NB4 (cell line): ENCODE measurements at places on chromosomes 3 and 15.

DNA sequence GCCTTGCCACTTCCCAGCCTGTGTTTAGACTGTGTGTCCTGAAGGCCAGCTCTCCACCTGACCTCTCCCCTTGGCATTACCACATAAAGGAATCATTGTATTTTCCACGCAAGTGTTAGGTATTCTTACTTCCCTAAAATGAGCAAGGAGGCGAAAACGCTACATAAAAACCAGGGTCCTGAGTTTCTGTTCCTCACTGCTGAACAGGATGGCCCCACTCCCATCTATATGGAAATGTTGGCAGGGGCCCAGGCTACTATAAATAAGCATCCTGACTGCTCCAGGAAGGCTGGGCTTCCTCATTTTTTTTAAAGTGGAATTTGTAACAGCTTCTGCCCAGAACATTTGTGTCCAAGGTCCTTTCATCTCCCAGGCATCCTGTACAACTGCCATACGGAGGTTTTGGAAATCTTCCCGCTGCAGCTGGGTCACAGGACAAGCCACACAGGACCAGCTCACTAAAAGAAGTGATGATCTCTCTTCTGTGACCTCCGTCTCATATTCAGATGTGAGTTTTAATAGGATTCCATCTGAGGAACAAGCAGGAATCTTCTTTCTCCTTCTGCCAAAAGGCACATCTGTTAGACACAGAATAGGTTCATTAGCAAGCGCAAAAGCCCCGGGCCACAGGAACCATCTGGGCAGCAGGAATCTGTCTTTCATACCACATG is 56.4 kb upstream of the LIMD1 start:
- peak; percentile 11 for DNase-seq

DNA sequence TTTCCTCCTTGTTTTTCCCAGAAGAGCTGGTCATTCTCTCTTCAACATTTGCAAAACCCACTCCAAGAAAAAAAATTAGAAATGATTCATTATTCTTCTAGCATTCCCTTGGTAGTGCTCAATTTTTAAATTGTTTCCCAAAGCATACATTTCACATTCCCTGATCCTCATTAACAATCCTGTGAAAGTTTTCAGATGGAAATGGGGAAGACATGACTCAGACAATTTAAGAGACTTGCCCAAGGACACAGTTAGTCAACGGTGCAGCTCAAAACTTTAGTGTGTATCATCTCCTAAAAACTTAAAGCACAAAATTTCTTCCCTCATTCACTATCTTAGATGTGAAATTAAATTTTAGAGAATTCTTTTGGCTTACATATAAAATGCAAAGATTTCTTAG is 17.1 kb upstream of the ABI3BP start:
- DNase-seq: no peak

GRCh38 chr3:108546692-108547091 is 36.3 kb upstream of the MYH15 start:
- DNase-seq: no peak

DNA sequence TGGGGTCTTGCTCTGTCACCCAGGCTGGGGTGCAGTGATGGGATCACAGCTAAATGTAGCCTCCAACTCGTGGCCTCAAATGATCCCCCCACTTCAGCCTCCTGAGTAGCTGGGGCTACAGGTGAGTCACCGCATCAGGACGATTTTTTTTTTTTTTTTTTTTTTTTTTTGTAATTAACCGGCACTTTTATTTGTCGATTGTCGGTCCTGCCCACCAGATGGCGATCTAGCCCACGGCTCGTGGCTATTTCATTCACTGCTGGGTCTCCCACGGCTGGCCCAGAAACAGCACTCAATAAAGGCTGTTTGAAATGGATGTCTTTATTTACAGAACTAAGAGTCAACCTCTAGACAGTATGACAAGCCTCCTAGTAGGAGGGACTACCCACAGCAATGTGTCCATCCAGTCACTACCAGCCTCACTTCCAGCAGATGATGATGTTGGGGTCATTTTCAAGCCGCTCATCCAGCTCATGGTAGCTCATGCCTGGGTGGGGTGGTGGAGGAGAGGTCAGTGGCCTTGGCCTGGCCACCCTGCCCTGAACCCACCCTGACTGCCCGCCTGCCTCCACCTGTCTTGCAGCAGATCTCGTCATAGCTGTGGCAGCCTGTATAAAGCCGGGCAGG is 1.8 kb upstream of the ZMYND10 start:
- peak; percentile 81 for DNase-seq

- DNase-seq: peak; percentile 87
Measured at GRCh38 chr15:90249203-90249863, at the start of gene TTLL13. TSS of gene TTLL13 (plus strand) at chr15:90249556. CDS start at chr15:90250631, 1,075 bp downstream.

DNA sequence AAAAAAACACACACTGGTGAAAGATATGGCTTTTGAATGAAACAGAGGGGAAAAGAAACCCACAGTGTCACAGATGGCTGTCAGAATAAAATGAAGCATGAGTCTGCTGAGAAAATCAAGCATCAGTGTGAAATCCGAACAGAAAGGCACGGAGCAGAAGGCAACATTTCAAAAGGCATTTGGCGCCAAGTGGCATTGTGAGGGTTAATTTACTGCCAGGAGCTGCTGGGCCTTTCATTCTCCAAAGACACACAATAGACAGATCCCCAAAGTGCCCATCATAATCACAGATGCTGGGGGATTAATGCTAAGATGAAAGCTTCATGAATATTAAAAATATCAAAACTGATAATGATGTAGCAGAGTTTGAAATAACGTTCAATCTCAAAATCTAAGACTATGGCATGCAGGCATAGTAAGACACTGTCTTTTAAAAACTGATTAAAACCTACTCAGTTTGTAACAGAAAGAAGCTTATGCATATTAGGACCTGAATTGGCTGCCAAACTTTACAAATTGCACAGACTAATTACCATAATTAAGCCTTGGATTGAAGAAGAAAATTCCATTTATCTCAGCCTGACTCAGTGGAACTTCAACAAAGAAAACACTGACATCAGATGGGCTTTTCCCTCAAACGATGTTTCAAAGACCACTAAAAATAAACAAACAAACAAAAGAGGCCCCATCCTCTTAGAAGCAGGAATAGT is 589.2 kb downstream of the ROBO1 start:
- no peak for DNase-seq

GRCh38 chr3:45765958-45766357 is 30.4 kb downstream of the SLC6A20 start:
- DNase-seq: no peak

DNA sequence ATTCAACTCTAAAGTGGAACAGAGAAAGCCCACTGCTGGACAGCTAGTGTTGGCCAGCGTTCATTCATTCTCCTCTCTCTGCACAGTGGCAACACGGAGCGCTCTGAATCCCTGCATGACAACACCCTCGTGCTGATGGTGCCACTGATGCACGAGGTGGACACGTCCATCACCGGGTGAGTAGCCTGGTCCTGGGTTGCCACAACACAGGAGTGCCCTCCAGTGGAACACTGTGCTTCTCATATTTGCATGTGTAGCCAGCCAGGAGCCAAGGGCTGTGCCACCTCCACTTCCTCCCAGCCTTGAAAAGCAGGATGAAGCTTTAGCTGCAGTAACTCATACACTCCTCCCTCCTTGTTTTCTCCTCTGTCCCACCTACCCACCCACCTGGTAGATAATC is 120.0 kb upstream of the CTDSPL start:
- DNase-seq: peak; percentile 36

DNA sequence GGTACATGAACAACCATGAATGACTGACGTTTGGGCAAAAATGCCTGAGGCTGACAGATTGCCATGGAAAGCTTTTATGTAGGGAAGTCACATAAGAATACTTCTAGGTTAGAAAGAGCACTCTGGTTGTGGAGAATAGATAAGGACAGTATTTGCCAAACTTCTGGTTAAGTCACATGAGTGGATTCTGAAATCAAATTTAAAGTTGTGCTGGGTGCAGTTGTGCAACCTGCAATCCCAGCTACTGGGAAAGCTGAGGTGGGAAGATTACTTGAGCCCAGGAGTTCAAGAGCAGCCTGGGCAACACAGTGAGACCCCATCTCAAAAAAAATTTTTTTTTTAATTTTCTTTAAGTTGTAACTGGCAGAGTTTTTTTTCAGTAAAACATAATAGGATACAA is 7.2 kb upstream of the ZNF148 start:
- DNase-seq: no peak

DNA sequence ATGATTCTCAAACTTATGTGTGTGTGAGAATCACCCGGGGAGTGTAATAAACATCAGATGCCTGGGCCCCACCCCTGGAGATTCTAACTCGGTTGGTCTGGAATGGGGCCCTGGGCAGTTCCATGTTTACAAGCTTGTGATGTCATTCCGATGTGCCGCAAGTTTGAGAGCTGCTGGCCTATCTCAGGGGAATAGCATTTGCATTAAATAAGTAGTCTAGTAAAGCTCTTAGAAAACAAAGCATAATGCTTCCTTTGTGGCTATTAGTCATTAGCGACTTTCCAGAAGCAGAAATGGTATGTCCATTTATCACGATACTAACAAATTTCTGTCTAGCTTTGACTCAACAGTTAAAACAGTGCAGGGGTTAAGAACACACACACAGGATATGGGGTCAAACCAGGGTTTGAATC is 20.9 kb downstream of the PGBD4 start:
- no peak for DNase-seq

DNA sequence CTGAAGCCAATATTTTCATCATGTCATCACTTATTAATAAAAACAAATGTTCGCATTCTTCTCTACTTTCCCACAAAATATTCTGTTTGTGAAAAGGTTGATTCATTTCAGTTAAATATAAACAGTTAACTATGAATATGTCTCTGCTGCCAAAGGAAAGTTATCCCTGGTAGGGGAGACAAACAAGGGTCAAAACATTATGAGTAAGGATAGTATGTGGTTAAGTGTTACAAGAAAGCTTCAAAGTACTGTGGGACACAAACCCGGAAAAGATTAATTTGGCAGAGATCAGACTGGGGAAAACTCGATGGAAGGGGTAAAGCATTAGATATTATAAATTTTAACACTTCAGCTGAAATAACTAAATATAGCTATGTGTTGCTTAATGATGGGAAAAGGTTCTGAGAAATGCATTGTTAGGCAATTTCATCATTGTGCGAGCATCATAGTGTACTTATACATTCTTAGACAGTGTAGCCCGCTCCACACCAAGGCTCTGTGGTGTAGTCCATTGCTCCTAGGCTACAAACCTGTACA is 436.5 kb upstream of the TBL1XR1 start:
- no peak for DNase-seq

- no peak for DNase-seq
Measured at GRCh38 chr3:121996441-121996840, 25.6 kb downstream of the ILDR1 start.

GRCh38 chr3:65473736-65474135 is 565.0 kb downstream of the MAGI1 start:
- DNase-seq: no peak

- peak; percentile 18 for DNase-seq
Measured at GRCh38 chr3:151135541-151136337, 50.3 kb downstream of the MED12L start.

DNA sequence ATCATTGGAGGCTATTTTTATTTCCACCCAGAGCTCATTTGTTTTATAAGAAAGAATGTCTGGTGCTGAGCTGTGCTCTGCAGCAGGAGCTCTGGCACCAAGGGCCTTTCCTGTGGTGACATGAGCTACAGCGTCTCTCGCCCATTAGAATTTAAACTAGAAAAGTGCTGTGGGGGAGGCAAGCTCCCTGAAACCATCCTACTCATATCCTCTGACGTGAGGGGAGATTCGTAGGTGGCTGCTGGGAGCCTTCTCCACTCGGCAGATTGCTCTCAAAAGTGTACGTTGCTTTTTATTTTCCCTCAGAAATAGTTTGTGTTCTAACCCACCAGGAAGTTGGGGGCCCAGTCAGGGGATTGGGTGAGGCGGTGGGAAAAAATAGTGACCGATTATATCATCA is 76.3 kb upstream of the ARHGEF3 start:
- peak; percentile 32 for DNase-seq

- no peak for DNase-seq
Measured at GRCh38 chr15:93454788-93455187, 365.8 kb upstream of the RGMA start.

- DNase-seq: no peak
Measured at GRCh38 chr15:98009169-98009568, 48.7 kb downstream of the ARRDC4 start.

DNA sequence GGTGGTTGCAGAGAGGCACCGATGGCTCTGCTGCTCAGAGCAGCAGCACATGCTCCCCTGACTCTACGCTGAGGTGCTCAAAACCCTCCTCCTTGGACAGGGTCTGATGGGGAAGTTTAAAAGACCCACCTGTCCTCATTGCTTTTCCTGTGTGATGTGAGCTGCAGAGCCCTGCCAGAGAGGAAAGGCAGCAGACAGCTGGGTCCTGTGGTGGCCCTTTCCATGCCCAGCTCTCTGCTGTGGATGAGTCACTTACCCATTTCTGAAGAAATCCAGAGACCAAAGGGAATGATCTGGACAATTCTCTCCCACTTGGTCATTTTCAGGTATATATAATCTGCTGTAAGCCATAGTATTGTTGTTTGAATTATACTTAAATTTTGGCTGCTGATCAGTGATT is 121.7 kb downstream of the CHDH start:
- DNase-seq: no peak

DNA sequence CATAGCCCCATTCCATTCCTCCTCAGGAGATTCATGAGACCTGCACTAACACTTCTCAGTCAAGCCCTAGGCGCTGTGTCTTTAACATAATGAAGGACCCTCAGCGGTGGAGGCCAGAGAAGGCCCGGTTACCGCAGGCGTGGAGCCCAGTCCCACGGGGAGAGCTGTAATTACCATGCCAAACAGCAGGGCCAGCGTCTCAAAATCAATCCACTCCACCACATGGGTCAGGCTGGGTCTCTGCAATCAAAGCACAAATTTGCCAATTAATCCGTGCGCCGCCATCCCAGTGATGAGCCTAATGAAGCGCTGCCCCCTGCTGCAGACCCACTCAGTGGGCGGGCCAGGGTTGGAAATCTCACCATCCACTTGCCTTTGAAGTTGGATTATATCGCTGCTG is 109.7 kb downstream of the OCA2 start:
- no peak for DNase-seq

DNA sequence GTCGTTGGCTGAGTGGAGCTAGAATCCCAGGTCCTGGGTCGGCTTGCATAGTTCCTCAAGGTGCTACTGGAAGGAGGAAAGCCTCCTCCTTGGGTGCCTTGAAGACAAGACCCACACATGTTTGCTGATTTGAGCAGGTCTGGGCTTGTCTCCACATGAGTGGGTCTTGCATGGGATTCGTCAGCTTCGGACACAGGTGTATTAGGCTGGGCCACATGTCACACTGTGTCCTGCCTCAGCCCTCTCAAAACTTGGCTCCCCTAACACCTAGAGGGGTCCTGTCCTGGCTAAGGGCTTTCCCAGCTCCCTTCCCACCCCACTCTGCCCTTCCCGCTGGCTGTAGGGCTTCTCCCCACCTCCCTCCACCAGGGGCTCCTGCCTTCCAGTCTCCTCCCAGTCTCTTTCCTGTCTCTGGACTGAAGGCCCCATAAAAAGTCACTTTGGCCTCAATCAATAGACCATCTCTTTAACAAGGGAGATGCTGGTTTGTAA is 73.0 kb upstream of the ADPGK start:
- DNase-seq: no peak

DNA sequence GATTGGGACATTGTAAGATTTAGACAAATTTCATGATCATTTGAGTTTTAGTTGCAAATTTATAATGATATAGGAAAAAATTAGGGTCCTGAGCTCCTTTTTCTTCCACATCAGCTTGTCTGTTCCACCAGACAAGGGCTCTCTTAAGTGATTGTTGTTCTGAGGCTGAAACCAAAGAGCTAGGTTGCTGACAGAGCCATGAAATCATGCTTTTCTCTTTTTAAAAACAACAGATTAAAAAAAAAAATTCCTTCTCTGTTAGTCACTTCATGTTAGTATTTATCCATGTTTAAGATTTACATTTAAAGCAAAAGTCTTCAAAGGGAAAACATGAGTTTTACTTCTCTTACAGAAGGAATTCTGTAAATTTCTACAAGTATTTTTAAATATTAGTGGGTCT is 56.8 kb downstream of the ATP2C1 start:
- no peak for DNase-seq
